ENCODE measurements at places on chromosomes 2 and 18.

- DNase-seq: no peak
Observed at GRCh38 chr2:70069049-70069448, 18.2 kb upstream of the PCBP1 start.

- DNase-seq: no peak
Observed at GRCh38 chr2:24906466-24906865, 13.6 kb downstream of the ADCY3 start.

GRCh38 chr18:79556829-79557585 lies 122.6 kb upstream of the CTDP1 start:
- DNase-seq: no peak

DNA sequence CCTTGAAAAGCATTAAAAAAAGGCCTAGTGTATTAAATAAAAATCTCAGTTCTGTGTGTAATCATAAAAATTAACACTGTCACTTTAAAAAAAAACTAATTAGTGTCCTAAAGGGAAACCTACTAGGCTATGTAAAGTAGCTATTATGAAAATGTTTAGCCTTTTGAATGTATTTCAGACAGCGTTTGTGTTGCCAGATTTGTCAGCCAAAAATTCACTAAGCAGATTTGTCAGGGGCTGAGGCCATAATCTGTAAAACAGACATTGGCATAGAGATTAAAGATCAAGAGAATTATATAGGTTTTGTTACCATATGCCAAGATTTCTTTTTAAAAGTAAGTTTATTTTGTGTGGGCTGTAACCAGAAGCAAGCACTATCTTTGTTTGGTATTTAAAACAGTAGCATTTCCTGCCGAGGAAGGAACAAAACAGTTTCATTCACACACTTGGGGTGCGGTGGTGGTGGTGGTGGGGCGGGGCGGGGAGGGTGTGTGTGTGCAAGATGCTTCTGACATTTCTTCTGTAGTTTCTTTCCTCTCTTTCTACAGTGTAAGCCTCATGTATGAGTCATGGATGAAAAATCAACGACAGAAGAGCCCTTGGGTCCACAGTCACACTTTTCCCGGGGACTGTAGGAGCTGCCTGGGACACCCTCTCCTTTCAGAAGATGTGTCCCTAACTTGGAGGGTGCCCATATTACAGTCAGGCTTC lies 328.5 kb upstream of the FANCL start:
- DNase-seq: no peak

GRCh38 chr2:200040831-200041230 lies 85.4 kb downstream of the MAIP1 start:
- DNase-seq: no peak

GRCh38 chr18:80034852-80035406 lies 695 bp downstream of the RBFA start:
- peak; percentile 16 for DNase-seq

GRCh38 chr2:150882751-150883612 lies 378.7 kb downstream of the RBM43 start:
- DNase-seq: peak; percentile 39

DNA sequence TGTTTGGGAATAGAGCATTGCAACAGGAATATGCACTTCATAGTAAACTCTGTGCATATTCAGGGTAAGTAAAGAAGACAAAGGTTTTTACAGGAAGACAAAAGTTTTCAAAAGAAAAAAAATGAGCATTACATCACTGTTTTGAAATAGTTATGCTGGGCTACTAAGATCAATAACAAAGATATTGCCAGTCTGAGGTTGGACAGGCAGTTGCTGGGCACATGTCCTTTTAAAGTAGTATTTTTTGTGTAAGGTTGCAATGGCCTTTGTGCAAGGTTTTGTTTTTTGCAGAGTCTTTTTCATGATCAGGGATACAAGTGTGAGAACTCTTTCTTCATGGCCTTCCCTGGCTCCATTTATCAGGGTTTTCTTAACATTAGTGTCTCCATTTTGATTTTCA lies 16.2 kb downstream of the IL1B start:
- no peak for DNase-seq
